ENCODE measurements at places on chromosomes 7 and 10.

DNA sequence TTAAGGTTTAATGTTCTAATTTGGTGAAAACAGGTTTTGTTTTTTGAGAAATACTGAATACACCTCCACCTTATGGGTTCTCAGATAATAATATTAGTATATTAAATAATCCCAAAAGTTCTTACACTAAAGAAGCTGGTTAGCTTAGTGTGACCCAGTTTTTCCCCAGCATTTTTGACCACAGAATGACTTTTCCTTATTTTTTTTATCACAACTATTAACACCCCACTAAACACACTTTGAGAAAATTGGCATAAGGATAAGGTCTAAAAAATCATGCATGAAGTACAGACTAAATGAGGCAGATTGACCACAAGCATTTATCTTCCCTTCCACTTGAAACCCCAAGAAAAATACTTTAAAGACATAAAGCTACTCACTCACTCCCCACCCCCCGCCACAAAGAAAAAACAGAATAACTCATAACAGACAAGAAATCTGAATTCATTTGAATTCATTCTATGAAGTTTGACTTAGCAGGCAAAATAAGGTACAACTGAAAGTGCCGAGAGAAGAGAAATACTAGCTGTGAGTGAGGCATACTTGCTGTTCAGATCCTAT is 49.7 kb upstream of the WNT16 start:
- no peak for DNase-seq

DNA sequence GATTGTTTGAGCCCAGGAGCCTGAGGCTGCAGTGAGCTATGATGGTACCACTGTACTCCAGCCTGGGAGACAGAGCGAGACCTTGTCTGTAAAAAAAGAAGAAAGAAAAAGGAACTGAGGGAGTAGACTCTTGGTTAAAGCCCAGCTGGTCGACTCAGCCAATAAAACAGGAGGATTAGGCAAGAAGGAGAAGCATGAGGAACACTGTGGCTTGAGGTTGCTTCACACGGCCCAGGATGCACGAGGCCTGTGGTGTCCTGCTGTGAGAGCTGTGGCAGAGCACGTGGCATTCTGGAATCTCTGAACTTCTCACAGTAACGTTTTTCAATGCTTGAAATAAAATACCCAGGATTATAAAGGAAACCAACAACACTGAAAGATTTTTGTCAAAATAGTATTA is 93.3 kb downstream of the CUL2 start:
- no peak for DNase-seq

DNA sequence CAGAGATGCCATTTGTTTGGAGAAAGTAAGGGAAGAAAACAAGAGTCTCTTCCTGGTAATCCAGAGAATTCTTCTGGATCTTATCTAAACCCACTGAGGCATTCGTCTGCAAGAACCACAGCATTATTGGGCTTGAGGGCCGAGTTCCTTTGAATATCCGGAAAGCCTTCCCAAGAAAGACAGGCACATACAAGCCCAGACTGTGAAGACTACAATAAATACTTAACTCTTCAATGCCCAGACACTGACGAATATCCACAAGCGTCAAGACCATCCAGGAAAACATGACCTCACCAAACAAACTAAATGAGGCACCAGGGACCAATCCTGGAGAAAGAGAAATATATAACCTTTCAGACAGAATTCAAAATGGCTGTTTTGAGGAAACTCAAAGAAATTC is 99.0 kb downstream of the RNF32 start:
- DNase-seq: no peak

DNA sequence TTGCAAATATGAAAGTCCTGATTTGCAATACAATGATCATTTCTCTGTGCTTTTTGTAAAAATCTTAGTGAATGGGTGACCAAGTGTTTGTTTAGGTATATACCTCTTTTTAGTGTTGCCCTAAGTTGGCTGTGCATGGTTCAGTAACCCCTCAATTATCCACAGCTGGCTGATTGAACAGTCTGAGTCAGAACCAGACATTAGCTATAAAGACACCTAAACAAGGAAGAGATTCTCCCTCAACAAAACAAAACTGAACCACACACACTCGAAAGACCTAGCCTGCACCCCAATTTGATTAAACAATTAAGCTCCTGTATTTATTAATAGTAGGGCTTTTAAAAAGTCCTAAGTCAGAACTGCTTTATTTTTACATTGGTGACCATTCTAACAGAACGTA is 2.8 kb downstream of the RSBN1L start:
- peak; percentile 27 for DNase-seq

DNA sequence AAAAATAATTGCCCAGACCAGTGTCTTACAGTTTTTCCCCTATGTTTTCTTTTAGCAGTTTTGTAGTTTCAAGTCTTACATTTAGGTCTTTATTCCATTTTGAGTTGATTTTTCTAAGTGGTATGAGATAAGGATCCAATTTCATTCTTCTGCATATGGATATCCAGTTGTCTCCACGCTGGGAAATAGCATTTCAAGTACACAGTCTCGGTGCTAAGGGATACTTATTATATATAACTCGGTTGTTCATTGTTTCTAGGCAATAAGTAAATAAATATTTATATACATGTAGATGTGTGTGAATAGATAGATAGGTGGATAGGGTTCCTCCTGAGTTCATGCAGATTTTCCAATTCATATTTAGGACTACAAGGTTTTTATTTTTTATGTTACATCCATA is 16.0 kb downstream of the TAF3 start:
- DNase-seq: no peak

DNA sequence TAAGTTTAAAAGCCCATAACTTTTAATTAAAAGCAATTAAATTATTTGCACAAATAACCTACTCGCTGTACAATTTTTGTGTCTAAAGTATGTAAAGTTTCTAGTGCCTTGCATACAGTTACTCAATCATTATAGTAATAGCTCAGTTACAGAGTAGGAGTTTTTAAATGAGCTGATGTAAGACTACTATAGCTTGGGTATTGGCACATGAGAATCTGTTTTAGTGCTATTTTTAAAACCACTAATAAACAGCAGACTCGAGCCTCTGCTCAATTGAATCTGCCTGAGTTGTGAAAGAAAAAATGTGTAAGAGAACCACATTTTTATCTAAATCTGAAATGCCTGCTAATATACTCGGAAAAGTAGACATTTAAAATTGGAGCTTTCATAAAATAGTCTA is 31.1 kb downstream of the CTNNA3 start:
- no peak for DNase-seq

- DNase-seq: no peak
Observed at GRCh38 chr10:717458-717857, 28.0 kb upstream of the DIP2C start.

- DNase-seq: no peak
Observed at GRCh38 chr7:130426564-130426963, 14.3 kb downstream of the CEP41 start.

DNA sequence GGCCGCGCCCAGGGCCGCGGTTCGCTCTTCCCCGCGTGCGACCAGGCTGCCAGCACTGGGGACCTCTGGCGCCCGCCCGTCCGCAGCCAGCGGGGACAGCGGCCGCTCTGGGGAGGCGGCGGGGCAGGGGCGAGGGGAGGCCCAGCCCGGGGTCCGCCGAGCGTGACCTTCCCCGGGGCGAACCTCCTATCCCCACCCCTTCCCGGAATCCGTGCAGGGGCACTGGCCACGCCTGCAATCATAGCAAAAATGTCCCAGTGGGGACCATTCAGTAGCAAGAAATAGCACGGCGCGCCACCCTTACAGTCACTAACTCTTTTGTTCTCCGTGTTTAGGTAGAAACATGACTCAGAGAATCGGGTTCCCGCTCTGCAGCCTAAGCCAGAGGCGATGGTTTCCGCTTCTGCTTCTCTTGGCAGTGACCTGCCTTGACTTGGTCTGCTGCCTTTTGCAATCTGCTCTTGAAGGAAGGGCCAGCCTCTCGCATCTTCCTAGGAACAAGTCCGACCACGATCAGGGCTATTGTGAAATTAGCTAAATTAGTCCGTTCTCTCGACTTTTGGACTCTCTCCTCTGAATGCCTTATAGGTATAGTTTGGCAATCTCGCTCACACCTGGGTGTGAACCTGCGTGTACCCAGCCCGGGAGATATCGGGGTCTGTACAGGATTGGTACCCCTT is 79.3 kb upstream of the ACBD5 start:
- DNase-seq: no peak

DNA sequence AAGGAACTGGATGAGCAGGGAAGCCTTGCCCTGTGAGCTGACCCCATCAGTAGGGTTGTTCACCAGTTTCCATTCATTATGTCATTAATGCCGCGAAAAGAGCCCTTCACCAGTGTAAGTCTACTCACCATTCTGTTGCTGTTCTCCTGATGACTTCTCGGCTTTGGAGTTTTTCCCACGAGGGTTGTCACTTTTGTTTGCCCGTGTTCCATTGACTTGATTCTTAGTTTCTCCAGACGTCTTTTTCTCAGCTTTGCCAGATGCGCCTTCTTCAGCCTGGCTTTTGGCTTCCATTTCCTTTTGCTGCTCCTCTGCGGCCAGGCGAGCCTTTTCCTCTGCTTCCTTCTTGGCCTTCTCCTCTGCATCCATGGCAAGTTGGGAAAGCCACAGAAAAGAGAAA is 128.8 kb downstream of the PPP1R17 start:
- DNase-seq: no peak

Data from CD4-positive, CD25-positive, alpha-beta regulatory T cell (primary cell).